Spleen (tissue), 13 donors: ENCODE measurements at places on chromosomes 12 and 14. TPM values are rescaled to one million over a fixed set of nuclear protein-coding genes. Genes with fewer than 3 reads are reported as not detected.

ATP5F1B gene
- 373 TPM for total RNA-seq

NXPH4 gene
- total RNA-seq = not detected

ACOT4 gene
- 1.4 TPM for total RNA-seq

TAS2R42 gene
- not detected for total RNA-seq
